ENCODE measurements at places on chromosomes 16 and 17. TPM values are rescaled to one million over a fixed set of nuclear protein-coding genes. Genes with fewer than 3 reads are reported as not detected.
A peak's percentile ranks its signal among the peaks of the same experiment; 100 is the strongest.

DNA sequence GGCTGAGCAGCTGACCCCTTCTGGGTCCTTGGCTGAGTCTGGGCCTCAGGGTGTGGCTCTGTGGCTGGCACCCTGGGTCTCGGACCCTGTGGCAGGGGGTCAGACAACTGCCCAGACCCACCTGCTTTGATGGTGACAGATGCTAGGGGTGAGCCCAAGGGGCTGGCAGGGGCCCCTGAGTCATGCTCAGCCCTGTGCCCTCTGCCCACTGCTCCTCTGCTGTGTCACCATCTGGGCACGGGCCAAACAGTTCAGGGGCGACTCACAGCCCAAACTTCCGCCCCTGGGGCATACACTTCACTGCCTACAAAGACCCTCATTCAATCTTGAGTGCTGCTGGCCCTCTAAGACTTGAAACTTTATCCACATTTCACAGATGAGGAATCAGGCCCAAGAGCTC lies 5.7 kb downstream of the ADGRG1 start:
- no peak for DNase-seq
- H3K4me3 ChIP-seq = no peak overlapping the region
- H3K36me3 ChIP-seq = no peaks in the 10 kb centered on the region
- peaks cover 28% of the 10 kb centered on the region for H3K27me3 ChIP-seq

DNA sequence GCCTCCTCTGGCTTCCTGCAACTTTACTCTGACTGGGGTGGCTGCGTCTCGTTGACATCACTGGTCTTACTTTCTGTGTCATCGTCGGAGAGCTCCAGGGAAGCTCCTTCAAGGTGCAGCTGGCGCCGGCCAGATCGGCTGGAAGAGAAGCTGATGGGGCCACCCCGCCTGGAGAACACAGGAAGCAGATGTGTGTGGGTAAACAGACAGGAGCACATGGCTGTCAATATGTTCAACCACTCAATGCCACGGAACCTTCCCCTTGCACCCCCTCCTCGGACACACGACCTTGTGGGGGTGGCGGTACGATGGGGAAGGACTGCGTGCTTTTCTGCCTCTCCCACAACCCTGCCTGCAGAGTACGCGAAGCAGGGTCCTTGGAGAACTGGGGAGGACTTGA lies 40.1 kb downstream of the NDEL1 start:
- no peak overlapping the region for H3K27ac ChIP-seq
- H3K4me1 ChIP-seq = no peaks in the 10 kb centered on the region
- H3K36me3 ChIP-seq = peaks cover 4% of the 10 kb centered on the region
- DNase-seq = no peak
- H3K4me3 ChIP-seq = no peak overlapping the region

DNA sequence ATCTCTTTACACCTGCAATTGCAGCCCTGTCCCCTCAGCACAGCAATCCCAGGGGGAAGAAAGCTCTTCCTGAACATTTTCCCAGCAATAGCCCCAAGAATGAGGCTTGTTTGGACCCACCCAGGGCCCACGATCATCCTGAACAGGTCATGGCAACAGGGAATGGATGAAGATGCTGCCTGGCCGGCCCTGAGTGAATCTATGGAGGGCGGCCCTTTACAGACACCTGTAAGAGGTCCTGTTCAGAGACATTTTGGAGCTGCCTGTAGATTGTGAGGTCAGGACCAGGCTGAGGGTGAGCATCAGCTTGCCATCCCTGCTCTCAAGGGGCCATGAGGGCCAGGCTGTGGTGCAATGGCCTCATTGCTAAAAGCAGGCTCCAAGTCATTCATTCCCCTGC lies 69.1 kb downstream of the COG7 start:
- no peaks in the 10 kb centered on the region for H3K4me1 ChIP-seq
- no peak overlapping the region for H3K4me3 ChIP-seq
- H3K27ac ChIP-seq = no peak overlapping the region
- DNase-seq = no peak
- H3K27me3 ChIP-seq = no peaks in the 10 kb centered on the region

GRCh38 chr17:17375841-17376240 lies 72.7 kb downstream of the NT5M start:
- H3K4me1 ChIP-seq = no peaks in the 10 kb centered on the region
- H3K4me3 ChIP-seq = no peak overlapping the region
- no peak for DNase-seq
- H3K36me3 ChIP-seq = no peaks in the 10 kb centered on the region
- H3K27me3 ChIP-seq = peaks cover 16% of the 10 kb centered on the region

DNA sequence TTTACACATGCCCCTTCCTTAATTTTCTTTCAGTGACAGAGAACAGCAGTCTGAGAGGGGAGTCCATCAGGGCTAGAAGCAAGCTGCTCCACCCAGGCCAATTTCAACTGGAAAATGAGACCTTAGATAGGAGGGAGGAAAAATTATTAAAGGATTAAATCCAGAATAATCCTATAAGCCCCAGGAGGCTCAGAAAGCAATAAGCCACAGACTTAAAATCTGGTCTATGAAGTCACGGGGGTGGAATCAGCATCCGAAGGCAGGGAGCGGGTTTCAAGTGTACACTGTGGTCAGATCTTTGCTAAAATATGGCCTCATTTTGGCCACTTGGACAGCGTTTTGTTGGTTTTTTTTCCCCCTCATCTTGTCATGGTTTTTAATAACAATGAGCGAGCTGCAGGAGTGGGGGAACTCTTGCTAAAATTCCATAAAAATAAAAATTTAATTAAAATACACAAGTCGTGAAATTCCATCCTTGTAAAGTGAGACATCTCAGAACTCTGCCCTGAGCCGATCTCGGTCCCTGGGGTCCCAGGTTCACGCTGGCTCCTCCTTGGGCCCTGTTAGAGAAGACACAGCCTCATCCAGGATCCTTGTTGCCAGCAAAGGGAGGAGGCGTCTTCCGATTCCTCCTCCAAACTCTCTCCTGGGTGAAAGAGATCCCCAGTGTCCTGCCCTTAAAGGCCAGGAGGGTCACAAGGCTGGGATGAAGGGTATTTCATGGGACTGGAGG lies 51.6 kb upstream of the ETV4 start:
- H3K36me3 ChIP-seq = no peaks in the 10 kb centered on the region
- no peak for DNase-seq
- H3K27me3 ChIP-seq = no peaks in the 10 kb centered on the region

DNA sequence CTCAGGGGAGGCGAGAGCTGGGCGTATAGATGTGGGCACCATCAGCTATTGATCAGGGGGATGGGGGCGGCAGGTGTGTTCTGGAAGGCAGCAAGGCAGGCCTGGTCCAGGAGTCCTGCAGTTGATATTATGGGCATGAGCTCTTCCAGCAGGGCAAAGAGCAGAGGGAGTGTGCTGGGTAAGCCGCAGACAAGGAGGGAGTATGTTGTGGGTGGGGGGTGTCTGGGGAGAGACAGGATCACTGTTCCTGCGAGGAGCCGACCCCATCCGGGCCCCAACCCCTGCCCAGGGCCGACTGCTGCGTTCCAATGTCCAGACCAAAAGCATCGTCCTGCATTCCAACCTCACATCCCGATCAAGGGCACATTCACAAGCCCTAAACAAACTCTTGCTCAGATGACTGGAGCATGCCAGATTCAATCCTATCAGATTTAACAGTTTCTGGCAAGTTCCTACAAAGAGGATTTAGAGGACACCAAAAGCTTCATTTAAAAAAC lies 9.2 kb downstream of the MXRA7 start:
- H3K36me3 ChIP-seq = no peaks in the 10 kb centered on the region
- no peak overlapping the region for H3K27ac ChIP-seq
- H3K27me3 ChIP-seq = no peaks in the 10 kb centered on the region
- H3K4me1 ChIP-seq = peaks cover 5% of the 10 kb centered on the region

GRCh38 chr16:79195938-79196337 lies 404.6 kb downstream of the MAF start:
- H3K4me1 ChIP-seq = no peaks in the 10 kb centered on the region
- no peak overlapping the region for H3K4me3 ChIP-seq
- DNase-seq = no peak
- no peaks in the 10 kb centered on the region for H3K36me3 ChIP-seq
- peaks cover 6% of the 10 kb centered on the region for H3K27me3 ChIP-seq

GRCh38 chr17:68482576-68483041 lies 25.3 kb upstream of the WIPI1 start:
- peaks cover 13% of the 10 kb centered on the region for H3K4me1 ChIP-seq
- no peak for DNase-seq
- no peak overlapping the region for H3K27ac ChIP-seq
- H3K4me3 ChIP-seq = no peak overlapping the region
- H3K36me3 ChIP-seq = peaks cover 1% of the 10 kb centered on the region

DNA sequence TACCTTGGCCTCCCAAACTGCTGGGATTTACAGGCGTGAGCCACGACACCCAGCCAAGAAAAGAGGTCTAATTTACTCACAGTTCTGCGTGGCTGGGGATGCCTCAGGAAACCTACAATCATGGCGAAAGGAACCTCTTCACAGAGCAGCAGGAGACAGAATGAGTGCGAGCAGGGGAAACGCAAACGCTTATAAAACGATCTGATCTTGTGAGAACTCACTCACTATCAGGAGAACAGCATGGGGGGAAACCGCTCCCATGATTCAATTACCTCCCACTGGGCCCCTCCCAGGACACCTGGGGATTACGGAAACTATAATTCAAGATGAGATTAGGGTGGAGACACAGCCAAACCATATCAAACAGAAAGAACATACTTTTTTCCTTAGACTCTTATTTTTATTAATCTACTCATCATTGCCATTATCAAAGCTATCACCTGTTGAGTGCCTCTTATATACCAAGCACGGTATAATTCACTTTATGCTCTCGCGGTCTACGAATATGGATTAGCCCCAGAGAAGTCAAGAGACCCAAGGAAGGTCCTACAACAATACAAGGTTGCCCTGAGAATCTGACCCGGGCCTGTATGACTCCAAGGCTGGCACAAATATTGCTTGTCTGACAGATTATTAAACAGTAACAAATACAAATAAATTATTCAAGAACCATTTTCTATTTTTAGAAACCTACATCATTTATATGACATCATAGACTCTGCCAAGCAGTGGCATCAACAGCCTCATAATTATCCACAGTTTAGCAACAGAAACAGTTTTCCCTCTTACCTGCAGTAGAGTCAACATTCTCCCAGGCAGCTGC lies 2.4 kb downstream of the POLR3K start:
- peaks cover 28% of the 10 kb centered on the region for H3K4me1 ChIP-seq
- H3K27ac ChIP-seq = peak overlapping the region; percentile 43
- H3K4me3 ChIP-seq = peak overlapping the region; percentile 68
- DNase-seq = no peak
- H3K27me3 ChIP-seq = no peaks in the 10 kb centered on the region

DNA sequence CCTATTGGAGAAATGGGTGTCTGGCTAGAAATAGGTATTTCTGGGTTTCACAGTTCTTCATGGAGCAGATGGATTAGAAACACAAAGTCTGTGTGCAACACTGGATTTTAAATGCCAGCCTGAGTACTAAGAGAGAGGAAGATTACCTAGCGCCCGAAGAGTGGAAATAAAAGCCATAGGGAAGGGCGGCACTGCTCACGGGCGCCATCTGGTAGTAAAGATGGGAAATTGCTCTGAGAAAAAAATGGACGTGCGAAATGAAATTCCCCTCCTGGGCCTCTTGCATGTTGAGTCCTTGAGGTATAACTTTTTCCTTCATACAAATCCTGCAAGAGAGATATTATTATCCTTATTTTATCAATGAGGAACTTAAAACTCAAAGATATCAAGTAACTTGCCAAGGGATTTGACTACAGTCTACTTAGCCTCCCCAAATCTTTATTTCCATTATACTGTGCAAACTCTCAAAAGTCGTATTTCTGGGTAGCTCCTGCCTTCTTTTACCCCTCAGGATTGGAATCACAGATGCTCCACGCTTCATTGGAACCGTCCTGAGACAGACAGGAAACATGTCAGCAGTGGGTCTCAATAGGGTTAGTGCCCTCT lies 72.8 kb downstream of the MMD start:
- H3K4me1 ChIP-seq = peaks cover 49% of the 10 kb centered on the region
- H3K36me3 ChIP-seq = peaks cover 17% of the 10 kb centered on the region
- no peak overlapping the region for H3K27ac ChIP-seq
- peaks cover 2% of the 10 kb centered on the region for H3K27me3 ChIP-seq

DNA sequence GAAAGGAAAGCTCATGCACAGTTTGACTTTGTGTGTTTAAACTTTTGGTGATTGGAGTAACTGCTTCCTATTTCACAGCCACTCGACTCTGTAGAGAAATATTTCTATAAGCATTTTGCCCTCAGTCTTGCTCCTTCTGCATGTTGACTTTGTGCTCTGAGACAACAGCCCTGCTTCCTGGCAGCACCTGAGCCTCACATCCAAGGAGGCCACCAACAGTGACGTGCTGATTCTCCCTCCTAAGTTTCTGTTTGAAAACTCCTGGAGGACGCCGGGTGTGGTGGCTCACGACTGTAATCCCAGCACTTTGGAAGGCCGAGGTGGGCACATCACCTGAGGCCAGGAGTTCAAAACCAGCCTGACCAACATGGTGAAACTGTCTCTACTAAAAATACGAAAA lies 23.9 kb upstream of the WSB1 start:
- H3K4me3 ChIP-seq = no peak overlapping the region
- no peak for DNase-seq

- no peaks in the 10 kb centered on the region for H3K36me3 ChIP-seq
- H3K27ac ChIP-seq = no peak overlapping the region
- no peak overlapping the region for H3K4me3 ChIP-seq
- no peaks in the 10 kb centered on the region for H3K4me1 ChIP-seq
- no peaks in the 10 kb centered on the region for H3K27me3 ChIP-seq
Measured at GRCh38 chr17:69084911-69085310, 24.2 kb upstream of the ABCA9 start.

- DNase-seq = no peak
- no peaks in the 10 kb centered on the region for H3K36me3 ChIP-seq
- peaks cover 24% of the 10 kb centered on the region for H3K27me3 ChIP-seq
- H3K4me3 ChIP-seq = no peak overlapping the region
Measured at GRCh38 chr16:84913315-84913714, 93.5 kb downstream of the CRISPLD2 start.

- H3K4me3 ChIP-seq = no peak overlapping the region
- no peaks in the 10 kb centered on the region for H3K27me3 ChIP-seq
- no peaks in the 10 kb centered on the region for H3K4me1 ChIP-seq
- no peak overlapping the region for H3K27ac ChIP-seq
- no peaks in the 10 kb centered on the region for H3K36me3 ChIP-seq
Measured at GRCh38 chr16:7602291-7602950, 269.8 kb downstream of the RBFOX1 start.

GRCh38 chr17:20916383-20916782 lies 126.4 kb downstream of the USP22 start:
- H3K36me3 ChIP-seq = no peaks in the 10 kb centered on the region
- H3K27me3 ChIP-seq = peaks cover 25% of the 10 kb centered on the region
- peak overlapping the region; percentile 33 for H3K4me3 ChIP-seq

Gene RHBDL1
- total RNA-seq = 1.1 TPM

Gene CXCL16
- 3.0 TPM for total RNA-seq

Gene TBC1D3C
- total RNA-seq = 5.2 TPM

Gene CTU2
- total RNA-seq = 22.8 TPM

Gene NPIPA3
- 1.8 TPM for total RNA-seq

Gene CHST5
- total RNA-seq = not detected

Gene GGA2
- total RNA-seq = 125 TPM
